ENCODE measurements at places on chromosomes 1 and 21. TPM values are rescaled to one million over a fixed set of nuclear protein-coding genes. Genes with fewer than 3 reads are reported as not detected.

BEND5 gene
- polyA plus RNA-seq: 4.0 TPM

KCNJ15 gene
- 0.15 TPM for polyA plus RNA-seq

ACBD6 gene
- 35.8 TPM for polyA plus RNA-seq

SWT1 gene
- 2.3 TPM for polyA plus RNA-seq

CCDC190 gene
- 0.11 TPM for polyA plus RNA-seq

YRDC gene
- 2.8 TPM for polyA plus RNA-seq
